ENCODE measurements at places on chromosomes 4 and X.

GRCh38 chrX:19100586-19100985, 21.7 kb downstream of the ADGRG2 start:
- DNase-seq: no peak

DNA sequence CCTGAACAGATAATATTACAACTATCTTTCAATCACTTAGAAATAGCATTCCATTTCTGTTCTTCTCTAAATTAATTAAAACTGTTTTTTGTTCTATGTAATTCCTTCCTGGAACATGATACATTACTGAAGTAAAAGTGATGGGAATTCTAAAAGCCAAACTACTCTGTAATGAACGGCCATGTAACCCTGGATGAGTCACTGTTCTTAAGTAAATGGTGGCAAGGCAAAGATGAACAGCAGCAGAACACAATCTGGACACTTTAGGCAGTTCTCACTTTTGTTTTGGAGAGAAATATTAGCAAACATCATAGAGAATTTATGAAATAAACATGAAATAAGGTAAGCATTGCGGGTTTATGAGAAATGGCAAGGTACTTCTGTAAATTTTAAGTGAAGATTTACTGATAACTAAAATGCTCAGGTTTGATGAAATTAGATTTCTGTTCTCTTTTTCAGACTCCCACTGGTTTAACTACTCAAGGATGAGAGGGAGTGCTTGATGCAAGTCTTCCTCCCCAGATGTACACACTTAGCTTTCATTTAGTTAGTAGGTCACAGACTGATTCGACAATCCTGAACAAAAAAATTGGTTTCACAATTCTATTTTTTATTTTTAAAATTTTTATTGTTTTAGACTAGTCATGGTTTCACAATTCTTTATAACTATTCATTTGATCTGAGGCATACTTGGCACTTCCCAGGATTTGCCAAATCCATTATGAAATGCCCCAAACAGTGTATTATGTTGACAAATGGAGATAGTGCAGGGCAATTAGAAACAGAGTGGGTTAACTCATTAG, 964 bp upstream of the GPR82 start:
- DNase-seq: no peak

DNA sequence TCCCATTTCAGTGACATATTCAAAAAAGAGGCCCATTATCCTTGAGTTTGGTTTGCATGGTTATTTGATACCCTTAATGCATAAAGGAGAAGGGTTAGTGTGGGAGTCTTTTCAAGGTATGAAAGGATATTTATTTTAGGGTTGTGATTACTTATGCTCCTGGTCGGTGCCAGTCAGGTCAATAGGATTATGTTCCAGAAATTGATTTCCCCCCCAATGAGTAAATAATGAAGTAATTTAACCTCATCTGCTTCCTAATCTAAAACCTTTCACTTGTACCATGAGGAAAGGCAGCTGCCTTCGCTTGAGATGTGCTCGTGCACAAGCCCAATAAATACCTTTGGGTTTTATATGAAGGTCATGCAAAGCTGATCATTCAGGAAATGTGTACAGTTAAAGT, 55.0 kb upstream of the NR0B1 start:
- DNase-seq: no peak

DNA sequence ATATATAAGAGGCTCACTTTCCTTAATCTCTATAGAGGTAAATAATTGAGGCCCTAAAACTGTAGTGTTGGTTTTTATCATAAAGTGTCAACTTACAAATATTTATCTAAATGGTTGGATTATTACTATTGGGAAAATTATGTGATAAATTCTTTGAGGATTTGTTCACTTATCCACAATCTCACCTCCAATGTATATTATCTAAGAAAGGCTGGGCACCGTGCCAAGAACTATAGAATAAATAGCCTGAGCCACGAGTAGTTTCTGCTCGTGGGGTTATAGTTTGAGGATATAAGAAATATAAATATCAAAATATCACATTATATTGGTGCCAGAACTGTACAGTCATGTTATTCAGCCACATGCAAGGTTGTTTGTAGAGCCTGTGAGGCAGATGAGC, 177.9 kb downstream of the VEGFC start:
- no peak for DNase-seq

DNA sequence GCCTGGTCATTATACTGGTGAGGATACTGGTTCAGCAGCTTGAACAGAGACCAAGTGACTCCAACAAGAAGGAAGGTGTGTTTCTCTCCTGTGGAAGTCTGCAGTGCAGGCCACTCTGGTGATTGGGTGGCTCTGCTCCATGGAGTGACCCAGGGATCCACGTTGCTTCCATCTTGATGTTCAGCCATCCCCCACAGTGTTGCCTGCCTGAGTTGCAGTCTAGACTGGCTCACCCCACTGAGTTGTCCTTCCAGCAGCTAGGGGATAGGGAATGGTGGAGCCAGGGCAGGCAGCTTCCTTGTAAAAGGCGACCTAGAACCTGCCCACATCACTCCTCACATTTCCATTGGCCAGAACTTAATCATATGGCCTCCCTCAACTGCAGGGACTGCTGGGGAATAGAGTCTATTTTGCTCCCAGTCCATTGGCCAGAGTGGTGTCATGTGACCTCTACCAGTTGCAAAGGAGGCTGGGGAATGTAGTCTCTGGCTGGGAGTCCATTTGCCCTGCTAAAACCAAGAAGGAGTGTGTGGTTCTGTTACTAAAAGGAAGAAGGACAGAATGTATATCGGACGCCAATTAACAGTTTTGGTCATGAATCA, 8.0 kb downstream of the MAN2B2 start:
- DNase-seq: no peak

GRCh38 chr4:75995727-75996126, 5.0 kb upstream of the SDAD1 start:
- DNase-seq: no peak

- DNase-seq: no peak
These were observed 263.3 kb downstream of the NLGN4X start for GRCh38 chrX:5965406-5965805.

GRCh38 chr4:7630568-7631287, 196.0 kb upstream of the PSAPL1 start:
- no peak for DNase-seq

DNA sequence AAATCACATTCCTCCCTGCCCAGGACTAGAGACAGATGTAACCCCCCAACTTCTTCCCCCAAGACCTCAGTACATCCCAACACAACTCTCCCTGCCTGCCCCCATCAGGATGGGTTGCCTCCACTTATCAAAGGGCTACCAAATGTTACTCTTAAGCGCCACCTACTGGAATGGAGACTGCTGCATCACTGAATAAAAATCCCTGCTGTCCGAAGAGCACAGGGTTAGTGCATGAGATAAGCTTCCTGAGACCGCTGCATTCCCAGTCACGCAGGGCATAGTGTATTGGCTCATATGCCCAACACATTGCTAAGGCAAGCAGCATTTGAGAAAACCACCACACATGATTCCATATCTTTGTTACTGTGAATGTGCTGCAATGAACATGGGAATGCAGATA, 544.5 kb downstream of the PPP4R3C start:
- DNase-seq: no peak

- DNase-seq: no peak
These were observed 77.2 kb upstream of the IL1RAPL2 start for GRCh38 chrX:104488811-104489210.

DNA sequence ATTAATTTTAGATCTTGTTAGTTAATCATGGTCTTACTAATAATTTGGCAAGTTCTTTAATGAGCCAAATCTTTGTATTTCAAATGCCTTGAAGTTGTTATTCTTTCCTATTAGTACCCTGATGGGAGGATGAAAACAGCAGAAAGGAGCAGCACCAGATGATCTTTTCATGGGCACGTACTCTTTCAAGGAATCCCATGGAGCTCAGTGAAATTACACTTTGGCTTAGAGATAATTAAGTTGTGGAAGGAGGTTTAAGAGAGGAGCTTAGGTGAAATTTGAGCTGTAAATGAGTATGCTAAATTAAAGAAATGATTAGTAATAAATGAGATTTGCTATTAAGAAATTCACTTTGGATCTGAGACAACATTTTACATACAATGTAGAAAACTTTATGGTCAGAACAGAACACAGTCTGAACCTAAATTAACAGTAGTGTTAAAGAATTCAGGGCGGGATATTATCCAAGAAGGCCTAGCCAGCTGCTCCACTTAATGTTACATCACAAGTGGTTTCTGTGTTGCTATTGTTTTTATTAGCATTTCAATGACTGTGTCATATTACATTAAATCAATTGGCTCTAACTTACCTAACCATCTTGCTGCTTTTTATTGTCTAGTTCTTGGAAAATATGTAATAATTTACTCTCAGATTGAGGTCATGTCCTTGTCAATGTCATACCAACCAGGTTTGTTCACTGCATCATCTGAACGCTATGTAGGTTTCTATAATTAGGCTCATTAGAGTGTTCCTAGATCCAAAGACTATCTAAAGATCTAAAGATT, 3.9 kb downstream of the MTHFD2L start:
- no peak for DNase-seq

- no peak for DNase-seq
These were observed 2.7 kb upstream of the SORCS2 start for GRCh38 chr4:7189475-7190277.

DNA sequence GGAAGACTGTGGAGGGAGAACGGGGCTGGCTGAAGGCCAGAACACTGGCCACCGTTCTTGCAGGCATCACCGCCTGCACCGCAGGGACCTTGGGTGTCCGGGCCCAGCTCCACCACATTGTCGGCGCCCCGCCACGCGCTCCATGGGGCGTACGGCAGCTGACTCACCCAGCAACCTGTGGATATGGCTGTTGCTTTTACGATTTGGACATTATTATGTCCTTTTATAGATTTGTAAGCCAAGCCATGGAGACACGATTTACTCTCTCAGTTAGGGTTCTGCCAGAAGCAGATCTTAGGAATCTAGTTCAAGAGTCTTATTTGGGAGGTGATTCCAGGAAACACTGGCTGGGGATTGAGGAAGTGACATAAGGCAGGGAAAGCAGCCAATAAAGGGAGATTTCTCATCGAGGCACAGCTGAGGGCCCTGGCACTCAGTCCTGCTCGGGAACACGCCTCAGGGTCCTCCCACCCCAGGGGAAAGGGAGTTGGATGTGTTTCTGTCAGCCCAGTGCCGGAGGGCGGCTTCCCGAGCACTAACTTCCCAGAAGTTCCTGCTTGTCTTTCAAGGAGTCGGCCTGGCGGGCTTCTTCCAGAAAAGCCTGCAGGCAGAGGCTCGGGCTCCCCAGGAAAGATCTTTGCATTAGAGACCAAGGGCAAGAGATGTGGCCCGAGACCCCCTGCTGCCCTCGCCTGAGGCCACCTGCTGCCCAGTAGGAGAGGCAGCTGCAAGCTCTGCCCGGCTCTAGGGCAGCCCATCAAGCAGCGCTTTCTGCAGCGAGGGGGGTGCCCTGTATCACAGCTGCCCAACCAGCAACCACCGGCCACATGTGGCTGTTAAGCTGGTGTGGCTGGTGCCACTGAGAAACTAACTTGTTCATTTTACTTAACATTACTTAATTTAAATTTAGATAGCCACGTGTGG, 52.9 kb downstream of the CRMP1 start:
- no peak for DNase-seq

GRCh38 chrX:68355629-68355920, 77.7 kb downstream of the OPHN1 start:
- DNase-seq: no peak

DNA sequence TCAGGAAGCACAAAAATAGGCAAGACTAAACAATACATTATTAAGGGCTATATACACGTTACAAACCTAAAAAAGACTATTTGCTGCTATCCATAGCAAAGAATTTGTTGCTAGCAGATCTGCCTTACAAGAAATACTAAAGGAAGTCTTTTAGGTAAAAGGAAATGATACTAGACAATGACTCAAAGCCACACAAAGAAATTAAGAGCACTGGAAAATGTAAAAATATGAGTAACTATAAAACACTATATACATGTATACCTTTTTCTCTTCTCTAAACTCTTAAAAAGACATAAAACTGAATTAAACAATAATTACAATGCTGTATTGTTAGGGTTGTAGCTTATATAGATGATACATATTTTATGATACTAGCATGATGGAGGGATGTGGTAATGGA, 25.7 kb downstream of the SLC9A7 start:
- no peak for DNase-seq

DNA sequence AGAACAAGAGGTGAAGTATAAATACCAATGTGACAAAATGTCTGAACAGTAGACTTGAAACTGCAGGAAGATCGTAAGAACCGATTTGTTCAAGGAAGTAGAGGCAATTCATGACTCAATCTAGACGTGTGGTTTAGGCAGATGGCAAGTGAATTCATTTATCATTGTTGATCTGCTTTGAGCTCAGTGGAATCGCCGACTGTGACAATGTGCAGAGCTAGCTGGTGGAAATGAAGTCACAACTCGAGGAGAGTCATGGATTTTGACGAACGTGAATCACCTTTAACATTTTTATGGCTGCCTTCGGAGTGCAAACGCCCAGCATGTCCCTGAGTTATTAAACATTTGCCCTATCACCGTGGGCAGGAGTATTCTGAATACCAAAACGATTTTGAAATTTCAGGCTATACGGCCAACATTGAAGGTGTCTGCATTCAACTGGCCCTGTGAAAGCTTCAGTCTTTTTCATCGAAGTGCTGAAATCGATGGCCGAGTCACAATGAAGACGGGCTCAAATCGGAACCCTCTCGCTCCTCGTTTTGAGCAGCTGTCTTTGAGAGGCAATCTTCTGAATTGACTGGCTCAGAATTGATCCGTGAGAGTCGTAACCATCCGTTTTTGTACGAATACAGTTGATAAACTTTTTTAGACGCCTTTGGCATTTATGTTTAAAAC, 689 bp upstream of the OGT start:
- DNase-seq: peak; percentile 26

GRCh38 chr4:26001413-26001812, 87.4 kb downstream of the SMIM20 start:
- DNase-seq: no peak

- no peak for DNase-seq
These were observed 71.0 kb upstream of the AFAP1 start for GRCh38 chr4:8010618-8011017.

DNA sequence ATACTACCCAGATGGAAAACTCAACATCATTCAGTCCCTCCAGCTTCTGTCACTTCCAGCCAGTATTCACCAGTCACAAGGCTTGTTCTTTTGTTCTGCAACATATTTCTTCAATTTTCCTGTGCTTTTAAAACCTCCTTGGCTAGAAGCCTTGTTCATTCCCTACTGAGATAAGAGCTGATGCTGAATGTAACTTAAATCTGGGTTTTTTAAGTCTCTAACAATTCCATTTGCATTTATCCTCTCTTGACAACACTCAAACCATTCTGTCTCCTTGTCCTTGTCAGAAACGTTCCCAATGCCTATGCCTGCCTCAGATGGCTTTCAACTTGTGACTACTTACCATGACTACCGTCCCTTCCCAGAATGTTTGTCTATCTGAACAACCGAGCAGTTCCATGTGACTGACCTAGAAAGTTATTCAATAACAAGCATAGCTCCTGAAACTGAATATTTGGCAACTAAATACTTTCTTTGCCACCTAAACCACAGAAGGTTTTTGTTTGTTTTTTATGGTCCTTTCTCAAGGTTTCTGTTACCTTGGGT, 682.9 kb upstream of the GALNTL6 start:
- DNase-seq: no peak

DNA sequence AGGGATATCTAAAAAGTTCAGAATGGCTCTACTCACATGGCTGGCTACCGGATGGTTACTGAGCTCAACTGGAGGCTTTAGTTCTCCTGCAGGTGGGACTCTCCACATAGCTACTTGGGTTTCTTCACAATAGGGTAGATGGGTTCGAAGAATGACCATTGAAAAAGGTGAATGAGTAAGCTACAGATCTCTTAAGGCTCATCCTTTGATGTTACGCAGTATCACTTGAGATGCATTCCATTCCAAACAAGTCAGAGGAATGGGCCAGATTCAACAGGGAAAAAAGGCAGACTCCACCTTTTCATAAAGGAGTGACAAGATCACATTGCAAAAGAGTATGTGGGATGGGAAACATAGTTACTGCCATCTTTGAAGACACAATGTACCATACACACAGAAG, 52.6 kb downstream of the DDX53 start:
- no peak for DNase-seq

All from activated naive CD4-positive, alpha-beta T cell (primary cell).